ENCODE measurements at places on chromosomes 7 and 10.

DNA sequence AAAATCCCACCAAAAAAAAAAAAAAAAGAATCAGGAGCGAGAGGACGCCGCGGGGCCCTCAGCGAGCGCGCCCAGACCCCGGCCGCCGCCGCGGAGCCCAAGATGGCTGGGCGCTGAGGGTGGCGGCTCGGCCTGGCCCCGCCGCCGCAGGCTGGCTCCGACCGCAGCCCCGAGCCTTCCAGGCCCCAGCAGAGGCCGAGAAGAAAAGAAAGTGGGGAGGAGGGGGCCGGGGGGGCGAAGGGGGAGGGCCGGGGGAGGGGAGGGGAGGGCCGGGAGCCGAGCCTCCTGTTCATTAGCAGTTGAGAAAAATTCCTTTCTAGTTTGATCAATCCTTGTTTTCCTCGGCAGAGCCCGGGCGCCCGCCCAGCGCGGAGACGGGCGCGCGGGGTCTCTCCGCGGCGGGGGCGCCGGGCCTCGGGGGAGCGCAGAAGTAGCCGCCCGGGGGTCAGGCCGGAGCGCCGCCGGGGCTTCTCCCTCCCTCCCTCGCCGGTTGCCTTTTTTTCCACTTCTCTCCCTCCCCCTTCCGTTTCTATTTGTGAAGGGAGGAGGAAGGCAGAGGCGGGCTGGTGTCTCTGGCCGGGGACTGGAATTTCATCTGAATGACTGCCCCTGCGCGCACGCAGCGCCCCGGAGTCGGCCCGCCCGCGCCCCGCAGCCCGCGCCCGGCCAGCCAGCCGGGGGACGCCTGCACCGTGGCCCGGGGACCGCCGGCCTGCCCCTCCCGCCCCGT, 778 bp upstream of the TRIM8 start:
- DNase-seq = peak; percentile 71

- DNase-seq = no peak
Observed at GRCh38 chr7:138713191-138713590, 12.0 kb upstream of the SVOPL start.

GRCh38 chr10:75065076-75065475, 46.4 kb upstream of the SAMD8 start:
- no peak for DNase-seq

- no peak for DNase-seq
Observed at GRCh38 chr7:38796626-38797501, 112.1 kb downstream of the VPS41 start.

GRCh38 chr10:6473901-6474370, 106.1 kb downstream of the PRKCQ start:
- DNase-seq = no peak

GRCh38 chr10:89973326-89973725, 271.9 kb downstream of the KIF20B start:
- DNase-seq = no peak

- DNase-seq = no peak
Observed at GRCh38 chr10:79379512-79380124, 32.3 kb downstream of the PPIF start.

GRCh38 chr10:62433181-62433692, 59.1 kb downstream of the ZNF365 start:
- DNase-seq = no peak

DNA sequence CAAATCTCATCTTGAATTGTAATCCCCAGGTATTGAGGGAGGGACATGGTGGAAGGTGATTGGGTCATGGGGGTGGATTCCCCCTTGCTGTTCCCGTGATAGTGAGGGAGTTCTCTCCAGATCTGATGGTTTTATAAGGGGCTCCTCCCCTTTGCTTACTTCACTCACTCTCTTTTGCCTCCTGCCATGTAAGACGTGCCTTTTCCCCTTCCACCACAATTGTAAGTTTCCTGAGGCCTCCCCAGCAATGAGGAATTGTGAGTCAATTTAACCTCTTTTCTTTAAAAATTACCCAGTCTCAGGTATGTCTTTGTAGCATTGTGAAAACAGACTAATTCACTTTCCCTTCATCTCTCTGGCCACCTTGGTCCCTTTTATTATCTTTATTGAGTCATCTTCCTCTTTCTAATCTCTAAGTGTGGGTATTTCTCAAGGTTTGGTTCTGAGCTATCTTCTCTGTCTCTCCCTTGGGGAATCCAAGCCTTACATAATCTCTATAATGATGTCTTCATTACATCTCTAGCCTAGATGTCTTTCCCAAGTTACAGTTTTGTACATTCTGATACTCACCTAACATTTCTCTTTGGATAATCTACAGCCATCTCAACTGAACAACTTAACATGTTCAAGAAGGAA, 99.1 kb upstream of the JCAD start:
- no peak for DNase-seq

DNA sequence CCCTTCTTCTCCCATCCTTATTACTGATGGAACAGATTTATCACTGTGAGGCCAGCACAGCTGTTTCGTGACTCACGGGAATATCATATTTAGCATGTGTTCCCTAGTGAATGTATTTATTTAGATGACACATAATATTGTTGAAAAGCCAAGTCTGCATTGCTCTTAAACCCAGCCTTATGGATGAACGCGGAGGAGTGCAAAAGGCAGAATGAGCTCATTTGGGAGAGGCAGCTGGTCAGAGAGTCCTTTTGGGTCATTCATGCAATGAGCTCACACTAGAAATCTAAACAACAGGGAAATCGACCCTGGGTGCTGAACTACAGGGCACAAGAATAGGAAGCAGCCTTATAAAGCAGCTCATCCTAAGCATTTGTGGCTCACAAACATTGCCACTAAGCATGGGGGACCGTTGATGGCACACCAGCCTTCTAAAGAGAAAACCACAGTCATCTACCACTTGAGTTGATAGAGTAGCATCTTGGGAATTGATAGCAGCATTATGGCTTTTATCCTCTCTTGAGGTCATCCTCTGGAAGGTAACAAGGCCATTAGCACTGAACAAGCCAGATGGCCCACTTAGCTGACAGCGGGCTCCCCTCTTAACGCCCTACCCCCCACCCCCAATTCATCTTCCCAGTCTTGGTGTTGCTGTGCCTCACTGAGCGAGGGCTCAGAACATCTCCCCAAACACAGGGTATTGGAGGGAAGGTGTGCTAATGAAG, 32.9 kb upstream of the SDK1 start:
- DNase-seq = no peak

- DNase-seq = no peak
Observed at GRCh38 chr10:128429835-128430513, 303.8 kb upstream of the MKI67 start.

GRCh38 chr7:150476285-150476684, 25.9 kb downstream of the GIMAP8 start:
- DNase-seq = no peak

GRCh38 chr7:158945519-158945918, 89.2 kb downstream of the DYNC2I1 start:
- DNase-seq = no peak

DNA sequence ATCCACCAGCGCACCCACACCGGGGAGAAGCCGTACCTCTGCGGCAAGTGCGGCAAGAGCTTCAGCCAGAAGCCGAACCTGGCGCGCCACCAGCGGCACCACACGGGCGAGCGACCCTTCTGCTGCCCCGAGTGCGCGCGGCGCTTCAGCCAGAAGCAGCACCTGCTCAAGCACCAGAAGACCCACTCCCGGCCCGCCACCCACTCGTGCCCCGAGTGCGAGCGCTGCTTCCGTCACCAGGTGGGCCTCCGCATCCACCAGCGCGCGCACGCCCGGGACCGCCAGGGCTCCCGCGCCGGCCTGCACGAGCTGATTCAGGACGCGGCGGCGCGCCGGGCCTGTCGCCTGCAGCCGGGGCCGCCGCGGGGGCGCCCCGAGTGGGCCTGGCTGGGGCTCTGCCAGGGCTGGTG, 17.7 kb downstream of the ZNF775 start:
- DNase-seq = no peak

DNA sequence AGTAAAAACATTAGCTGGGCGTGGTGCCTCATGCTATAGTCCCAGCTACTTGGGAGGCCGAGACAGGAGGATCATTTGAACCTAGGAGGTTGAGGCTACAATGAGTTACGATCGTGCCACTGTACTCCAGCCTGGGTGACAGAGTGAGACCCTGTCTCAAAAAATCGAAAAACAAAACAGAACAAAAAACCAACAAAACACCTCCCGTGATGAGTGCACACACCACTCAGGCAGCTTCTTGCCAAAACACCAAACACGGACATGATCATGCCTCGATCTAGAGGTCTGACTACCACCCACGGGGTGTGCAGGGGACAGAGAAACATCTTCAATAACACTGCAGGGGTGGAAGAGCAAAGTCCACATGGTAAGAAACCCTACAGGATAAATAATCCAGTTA, 44.4 kb downstream of the AMZ1 start:
- no peak for DNase-seq

GRCh38 chr7:83149466-83149865, 13.2 kb downstream of the PCLO start:
- no peak for DNase-seq

- no peak for DNase-seq
Observed at GRCh38 chr7:33645104-33645503, 260.2 kb upstream of the BMPER start.
